Body of pancreas (tissue), 4 donors: ENCODE measurements at places on chromosomes 12 and 14.

- no peak for DNase-seq
Observed at GRCh38 chr12:1993871-1994371, 10.3 kb downstream of the DCP1B start.

DNA sequence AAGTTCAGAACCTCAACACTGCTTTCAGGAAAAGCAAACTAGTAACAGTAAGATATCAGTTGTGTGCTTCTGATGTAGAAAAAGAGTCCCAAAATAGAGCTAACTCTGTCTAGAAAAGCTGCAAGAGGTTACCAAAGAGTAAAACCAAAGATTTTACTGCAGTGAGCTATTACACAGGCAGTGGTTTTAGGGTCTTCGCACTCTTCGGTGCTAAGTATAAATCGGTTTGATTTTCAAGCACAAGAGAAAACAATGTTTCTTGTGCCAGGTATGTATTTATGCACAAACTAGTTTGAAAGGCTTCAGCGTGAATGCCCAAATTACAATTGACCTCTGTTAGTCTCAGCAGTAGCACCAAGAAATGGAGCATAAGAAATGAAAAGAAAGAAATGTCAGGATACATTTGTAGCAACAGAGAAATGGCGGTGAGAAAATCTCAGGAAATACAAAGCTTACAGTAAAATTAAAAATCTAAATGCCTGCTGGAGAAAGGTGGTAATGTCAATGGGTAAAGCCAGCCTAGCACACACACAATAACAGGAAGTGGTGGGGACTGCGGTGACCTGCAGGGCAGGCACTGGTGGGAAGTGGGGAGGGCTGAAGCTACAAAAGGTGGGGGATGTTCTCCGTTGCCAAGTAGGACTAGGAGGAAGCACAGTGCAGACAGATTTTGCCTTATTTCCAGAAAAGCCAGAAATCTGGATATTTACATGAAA, 18.0 kb upstream of the DYRK2 start:
- DNase-seq = peak; percentile 19

DNA sequence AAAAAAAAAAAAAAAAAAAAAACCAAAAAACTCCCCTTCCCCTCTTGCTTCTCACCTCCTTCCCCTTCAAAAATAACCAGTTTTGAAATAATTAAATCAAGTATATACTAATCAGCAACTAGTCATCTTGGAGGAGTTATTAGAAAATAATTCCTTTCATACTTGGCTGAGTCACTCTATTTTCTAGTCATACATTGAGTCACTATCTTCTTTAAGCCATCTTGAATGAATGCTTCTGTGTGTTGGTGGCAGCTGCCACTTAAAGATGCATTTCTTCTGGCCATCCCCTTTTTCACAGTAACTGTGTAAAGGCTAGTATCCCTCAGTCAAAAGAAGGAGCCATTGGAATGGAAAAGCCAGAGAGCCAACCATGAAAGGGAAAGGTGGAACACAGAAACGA, 84.2 kb upstream of the TMEM263 start:
- DNase-seq = no peak

GRCh38 chr12:102484428-102484958, 4.1 kb upstream of the IGF1 start:
- DNase-seq = peak; percentile 61

GRCh38 chr14:71319666-71320065, 412.4 kb downstream of the PCNX1 start:
- DNase-seq = no peak

DNA sequence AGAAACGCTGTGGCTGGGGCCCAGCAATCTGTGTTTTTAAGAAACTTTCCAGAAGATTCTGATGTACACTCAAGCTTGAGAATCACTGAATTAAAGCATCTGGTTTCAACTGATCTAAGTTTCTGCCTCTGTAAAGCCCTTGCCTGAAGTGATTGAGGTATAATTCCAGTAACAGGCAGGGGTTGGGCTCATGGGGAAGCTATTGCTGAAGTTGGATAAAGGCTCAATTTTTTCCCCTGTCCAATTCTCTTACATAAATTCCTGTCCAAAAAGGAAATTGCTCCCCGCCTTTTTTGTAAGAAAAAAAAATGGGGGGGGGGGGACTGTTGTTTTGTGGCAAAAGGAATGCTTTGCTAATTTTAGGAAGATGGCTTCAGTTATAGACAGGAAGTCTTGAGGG, 337.4 kb downstream of the NUAK1 start:
- no peak for DNase-seq

DNA sequence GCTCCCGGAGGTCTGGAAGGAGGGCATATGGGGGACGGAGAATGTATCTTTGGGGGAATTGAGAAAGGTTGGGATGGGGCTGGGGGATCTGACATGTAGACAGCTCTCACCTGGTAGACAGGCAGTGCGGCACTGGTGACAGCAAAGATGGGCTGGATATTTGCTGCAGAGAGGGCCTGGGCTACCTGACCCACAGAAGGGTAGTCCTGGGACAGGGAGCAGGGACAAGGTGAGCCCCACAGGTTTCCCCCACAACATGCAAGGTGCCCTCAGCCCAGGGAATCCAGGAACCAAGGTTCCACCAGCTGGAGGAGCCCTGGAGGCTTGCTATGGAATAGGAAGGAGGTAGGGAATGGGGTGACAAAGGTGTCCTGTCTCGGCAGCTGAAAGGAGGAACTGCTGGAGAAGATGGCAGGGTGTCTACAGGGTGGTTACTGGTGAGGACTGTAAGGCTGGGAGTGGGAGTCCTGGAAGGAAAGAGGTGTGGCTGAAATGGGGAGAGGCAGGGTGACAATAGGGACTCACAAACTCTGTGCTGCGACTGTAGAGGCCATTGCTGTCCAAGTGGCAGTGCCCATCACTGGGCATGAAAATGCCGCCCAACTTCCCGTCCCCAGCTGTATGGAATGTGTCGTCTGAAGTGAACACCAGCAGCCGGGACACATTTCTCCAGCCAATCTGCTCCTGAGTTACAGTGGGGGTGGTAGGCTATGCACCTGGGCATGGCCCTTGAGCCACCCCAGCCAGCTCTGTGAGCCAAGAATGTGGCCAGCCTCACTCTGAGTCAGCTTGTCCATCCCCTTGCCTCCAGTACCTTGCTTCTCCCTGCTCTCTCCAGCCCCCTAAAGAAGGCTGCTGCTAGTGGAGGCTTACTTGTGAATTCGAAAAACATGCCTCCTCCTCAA, 11.3 kb downstream of the ITGB7 start:
- DNase-seq = no peak

DNA sequence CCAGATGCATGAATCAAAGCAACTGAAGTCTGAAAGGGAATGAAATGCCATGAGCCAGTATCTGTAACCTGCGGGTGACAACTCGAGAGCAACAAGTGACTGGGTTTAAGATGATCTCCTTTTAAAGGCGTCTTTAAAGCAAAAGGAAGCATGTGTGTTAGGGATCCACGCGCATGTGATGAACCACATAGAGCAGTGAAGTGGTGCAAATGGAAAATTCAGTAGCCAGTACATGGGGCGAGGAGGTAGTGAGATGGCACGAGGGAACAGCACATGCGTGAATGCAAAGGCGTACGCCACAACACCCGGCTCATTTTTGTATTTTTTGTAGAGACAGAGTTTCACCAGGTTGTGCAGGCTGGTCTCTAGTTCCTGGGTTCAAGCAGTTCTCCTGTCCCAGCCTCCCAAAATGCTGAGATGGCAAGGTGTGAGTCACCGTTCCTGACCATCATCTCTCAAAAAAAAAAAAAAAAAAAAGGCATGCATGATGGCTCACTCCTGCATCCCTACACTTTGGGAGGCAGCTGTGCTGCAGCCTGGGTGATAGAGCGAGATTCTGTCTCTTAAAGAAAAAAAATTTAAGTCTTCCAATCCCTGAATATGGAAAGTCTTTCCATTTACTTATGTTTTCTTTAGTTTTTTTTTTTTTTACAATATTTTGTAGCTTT, 24.6 kb upstream of the BCL7A start:
- DNase-seq = no peak

- no peak for DNase-seq
Observed at GRCh38 chr14:84453307-84453950, 1076.5 kb upstream of the FLRT2 start.

GRCh38 chr14:92527721-92528120, 14.1 kb downstream of the RIN3 start:
- DNase-seq = no peak

- DNase-seq = no peak
Observed at GRCh38 chr12:28253161-28253641, 62.9 kb downstream of the CCDC91 start.

DNA sequence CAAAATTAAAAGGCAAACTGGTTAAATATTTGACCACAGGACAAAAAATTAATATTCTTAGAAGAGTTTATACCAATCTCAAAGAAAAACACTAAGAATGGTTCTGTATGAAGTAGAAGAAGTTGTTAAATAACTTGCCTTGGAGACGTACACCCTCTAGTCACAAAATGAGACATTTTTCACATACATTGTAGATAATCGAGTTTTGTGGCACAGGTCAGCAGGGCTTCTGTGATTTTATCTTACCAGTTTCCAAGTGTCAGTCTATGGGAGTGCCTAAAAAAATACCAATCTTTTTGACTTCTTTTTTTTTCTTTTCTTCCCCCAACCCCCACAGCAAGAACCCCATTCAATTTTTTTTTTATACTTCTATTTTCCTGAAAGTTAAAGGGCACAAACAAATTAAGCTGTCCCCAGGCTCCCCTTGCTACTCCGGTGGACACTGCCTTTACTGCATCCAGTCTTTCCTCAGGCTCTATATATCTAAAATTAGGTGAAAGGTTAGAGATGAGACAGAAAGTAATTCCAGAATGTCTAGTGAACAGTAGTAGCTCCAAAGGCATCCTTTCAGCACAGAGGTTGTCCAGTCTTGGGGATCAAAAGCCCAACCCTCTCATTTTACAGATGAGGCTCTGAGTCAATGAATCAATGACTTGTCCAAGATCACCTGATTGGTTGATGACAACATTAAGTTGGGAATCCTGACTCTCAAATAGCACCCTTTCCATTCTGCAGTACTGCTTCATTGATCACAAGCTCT, 6.2 kb downstream of the LIMA1 start:
- DNase-seq = no peak

DNA sequence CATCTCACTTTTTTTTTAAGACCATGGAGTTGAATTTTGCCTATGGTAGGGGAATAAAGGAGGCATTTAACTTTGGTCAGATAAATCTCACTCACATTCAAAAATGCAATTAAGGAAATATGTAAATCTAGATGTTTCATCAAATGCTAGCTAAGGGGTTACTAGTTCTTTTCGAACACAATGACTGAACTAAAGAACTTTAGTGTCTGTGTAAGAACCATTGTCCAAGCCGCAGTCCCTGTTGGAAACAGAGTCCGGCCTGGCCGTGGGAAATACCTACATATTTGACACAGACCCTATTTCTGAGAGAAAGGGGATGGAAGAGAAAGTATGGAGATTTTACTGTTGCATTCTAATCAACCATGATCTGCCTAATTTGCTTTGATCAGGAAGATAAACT, 17.4 kb downstream of the LGR5 start:
- no peak for DNase-seq

DNA sequence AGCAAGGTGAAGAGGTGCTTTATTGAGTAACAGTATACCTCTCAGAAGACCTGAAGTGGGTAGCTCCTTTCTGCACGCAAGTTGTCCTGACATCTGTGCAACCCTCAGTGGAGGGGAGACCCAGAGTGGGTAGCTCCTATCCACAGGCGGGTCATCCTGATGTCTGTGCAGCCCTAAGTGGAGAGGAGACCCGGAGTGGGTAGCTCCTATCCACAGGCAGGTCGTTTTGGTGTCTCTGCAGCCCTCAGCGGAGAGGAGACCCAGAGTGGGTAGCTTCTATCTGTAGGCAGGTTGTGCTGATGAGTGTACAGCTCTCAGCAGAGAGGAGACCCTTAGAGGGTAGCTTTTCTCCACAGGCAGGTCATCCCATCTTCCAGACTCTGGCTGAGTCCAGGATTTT, 45.1 kb upstream of the PRPF39 start:
- DNase-seq = no peak

GRCh38 chr12:129483111-129483893, 420.5 kb downstream of the TMEM132D start:
- DNase-seq = no peak

DNA sequence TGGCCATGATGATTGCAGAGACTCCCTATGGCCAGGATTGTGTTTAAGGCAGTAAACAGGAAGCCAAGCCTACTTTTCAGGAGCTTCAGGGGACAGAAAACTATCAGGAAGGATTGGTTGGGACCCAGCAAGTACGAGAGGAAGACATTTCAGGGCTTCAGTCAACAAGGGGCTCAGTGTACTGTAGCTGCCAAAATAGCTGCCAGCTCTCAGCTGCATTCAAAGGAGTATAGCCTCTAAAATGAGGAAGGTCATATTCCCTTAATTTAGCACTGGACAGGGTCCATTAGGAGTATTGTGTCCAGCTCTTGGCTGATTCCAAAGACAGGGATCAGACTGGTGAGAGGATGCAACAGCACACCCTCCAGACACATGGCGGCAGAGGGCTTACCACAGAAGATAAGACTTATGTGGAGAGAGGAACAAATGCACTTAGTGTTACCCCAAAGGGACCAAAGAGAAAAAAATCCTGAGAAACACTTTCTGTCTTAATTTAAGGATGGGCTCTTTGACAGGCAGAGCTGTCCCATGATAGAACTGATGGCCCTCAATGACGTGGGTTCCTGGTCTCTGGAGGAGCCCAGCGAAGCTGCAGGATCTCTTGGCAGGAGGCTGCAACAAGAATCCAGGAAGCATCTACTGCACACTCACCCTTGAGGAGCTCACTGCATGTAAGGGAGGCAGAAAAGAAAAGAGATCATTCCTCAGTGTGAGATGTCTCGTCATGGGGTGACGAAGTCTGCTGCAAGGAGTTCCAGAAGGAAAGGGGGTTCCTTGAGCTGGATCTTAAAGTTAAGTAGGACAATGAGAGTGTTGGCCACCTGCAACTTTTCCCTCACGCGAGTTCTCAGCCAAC, 14.8 kb downstream of the BDKRB1 start:
- DNase-seq = no peak

- no peak for DNase-seq
Observed at GRCh38 chr12:120843472-120843871, 60.7 kb downstream of the SPPL3 start.

- DNase-seq = no peak
Observed at GRCh38 chr12:11673666-11674461, 24.4 kb downstream of the ETV6 start.

GRCh38 chr14:26163761-26164160, 434.1 kb downstream of the NOVA1 start:
- DNase-seq = no peak

DNA sequence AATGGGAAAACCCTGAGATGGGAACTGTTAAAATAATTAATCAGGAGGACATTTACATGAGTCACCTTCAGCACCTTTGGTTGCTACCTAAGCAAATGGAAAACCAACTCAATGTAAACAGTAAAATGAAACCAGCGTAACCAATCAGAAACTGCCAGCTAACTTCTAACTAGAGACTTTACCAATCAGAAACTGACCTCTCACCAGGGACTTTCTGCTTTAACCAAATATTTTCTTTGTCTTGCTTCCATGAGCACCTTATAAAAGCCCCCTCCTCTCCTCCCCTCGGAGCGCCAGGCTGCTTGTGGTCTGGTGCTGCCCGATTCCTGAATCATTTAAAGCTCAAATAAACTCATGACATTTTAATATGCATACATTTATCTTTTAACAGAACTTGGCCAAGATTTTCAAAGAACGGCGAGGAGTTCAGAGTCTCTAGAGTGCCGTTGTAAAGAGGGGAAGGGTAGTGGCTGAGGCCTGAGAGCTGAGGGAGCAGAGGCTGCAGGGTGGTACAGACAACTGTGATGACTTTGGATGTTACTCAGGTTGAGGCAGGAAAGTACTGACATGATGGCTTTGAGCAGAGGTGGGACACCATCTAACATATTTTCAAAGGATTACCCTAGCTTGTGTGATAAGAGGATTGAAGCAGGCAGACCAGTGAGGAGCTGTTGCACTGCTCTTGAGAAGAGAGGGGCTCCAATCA, 183.6 kb downstream of the CRADD start:
- DNase-seq = no peak

- no peak for DNase-seq
Observed at GRCh38 chr12:88241862-88242570, 99.9 kb downstream of the TMTC3 start.
